ENCODE measurements at places on chromosomes 13 and 19.

GRCh38 chr19:18856385-18857126 lies 24.8 kb downstream of the UPF1 start:
- DNase-seq = no peak

GRCh38 chr19:7595466-7596133 lies at the start of gene CAMSAP3:
Gene CAMSAP3 (plus strand): TSS chr19:7595863. CDS start chr19:7596003, 140 bp downstream.
- DNase-seq = peak; percentile 22

GRCh38 chr13:91644806-91645205 lies 246.4 kb downstream of the GPC5 start:
- no peak for DNase-seq

- no peak for DNase-seq
These were observed 30.6 kb upstream of the IGSF23 start for GRCh38 chr19:44582581-44583265.

DNA sequence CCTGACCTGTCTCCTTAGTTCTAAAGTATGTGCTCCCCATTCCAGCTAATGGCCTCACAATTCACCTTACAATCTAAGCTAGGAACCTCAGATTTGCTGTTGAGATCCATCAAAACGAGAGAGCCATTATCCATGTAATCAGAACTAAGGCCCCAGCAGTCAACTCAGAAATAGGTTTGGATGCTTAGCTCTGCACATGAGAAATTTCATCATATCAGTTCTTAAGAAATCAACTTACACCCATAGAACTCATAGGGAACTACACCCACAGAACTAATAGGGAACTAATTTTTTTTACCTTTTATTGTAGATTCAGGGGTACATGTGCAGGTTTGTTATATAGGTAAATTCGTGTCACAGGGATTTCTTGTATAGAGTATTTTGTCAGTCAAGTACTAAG lies 28.7 kb downstream of the CYSLTR2 start:
- DNase-seq = no peak

GRCh38 chr19:944663-945241 lies 18.9 kb downstream of the ARID3A start:
- DNase-seq = no peak

- DNase-seq = no peak
These were observed 154.6 kb downstream of the COL4A1 start for GRCh38 chr13:110152351-110152750.

DNA sequence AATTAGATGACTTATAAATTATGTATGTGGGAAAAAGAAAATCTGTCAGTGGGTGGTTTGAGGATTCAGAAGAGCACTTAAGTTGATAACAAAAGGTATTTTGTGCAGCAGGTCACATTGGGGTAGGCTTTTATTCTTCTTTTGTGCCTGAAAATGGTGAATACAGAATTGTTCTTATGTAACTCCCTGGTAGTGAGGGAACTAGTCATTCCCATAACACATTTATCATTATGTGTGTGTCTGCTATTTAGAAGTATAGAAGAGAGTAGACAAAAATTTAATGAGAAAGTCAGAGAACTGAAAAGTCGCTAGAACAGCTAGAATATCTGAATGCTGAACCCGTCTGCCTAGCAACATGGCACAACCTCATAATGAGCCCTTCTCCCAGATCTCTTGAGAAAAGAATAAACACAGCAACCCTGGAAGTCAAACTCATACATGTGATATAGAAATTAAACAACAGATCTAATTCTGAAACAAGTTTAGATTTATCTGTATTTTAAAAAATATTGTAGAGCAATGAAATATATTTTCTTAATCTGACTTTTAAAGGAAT lies 111.8 kb upstream of the EDNRB start:
- DNase-seq = no peak

GRCh38 chr19:46845959-46846459 lies 4.6 kb downstream of the AP2S1 start:
- no peak for DNase-seq

DNA sequence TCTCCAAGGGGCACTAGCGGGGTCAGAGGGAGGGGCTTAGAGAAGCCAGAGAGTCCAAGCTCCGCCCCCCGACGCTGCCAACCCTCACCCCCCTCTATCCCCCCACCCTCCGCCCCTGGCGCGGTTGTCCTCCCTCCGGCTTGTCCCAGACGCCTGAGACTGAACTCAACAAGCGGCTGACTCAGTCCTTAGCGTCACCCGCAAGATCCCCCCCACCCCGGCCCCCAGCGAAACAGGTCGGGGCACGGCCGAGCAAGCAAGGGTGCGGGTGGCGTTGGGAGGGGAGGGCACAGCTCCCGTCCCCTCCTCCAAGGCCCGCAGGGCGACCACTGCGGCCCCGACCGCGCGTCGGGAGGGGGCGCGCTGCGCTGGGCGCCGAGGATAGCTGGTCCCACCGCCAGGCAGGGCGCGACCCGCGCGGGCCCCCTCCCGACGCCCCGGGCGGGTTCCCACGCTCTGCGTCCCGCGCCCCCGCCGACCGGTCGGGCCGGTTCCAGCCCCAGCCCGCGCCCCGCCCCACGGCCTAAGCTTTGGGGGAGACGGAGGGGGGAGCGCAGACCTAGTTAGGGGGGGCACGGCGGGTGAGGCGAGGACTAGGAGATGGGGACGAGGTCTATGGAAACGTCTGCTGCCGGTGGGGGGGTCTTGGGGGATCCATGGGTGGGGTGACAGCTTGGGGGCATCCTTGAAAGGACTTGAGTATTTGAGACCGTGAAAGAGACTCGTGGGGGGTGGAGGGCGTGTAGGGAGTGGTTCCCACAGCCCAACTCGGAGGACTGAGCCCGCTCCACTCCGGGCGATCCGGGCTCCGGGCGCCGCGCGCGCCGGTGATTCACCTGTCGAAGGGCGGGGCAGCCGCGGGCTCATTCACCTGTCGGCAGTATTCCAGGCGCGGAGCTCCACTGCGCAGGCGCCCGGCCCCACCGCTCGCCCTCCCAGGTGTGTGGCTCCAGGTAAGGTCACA lies 5.1 kb downstream of the NOTCH3 start:
- no peak for DNase-seq

DNA sequence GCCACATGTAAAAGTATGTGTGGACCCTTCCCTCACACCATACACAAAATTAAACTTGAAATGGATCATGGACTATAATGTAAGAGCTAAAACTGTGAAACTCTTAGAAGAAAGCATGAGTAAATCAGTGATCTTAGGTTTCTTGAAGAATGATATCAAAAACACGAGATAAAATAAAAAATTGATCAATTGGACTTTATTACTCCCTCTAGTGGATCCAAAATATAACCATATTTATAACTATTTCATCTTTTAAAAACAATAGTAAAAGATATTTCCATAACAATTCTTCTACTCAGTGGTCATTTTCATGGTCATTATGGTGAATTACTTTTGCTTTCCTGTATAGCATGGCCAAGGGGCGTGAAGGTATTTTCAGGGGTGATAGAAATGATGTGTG lies 174.6 kb upstream of the LSM14A start:
- no peak for DNase-seq

All from effector CD8-positive, alpha-beta T cell (primary cell).